NCI-H1105 (cell line): ENCODE measurements at places on chromosomes 2 and 18.
A peak's percentile ranks its signal among the peaks of the same experiment; 100 is the strongest.

GRCh38 chr2:16135196-16135912 is 195.0 kb downstream of the MYCN start:
- no peak for DNase-seq

DNA sequence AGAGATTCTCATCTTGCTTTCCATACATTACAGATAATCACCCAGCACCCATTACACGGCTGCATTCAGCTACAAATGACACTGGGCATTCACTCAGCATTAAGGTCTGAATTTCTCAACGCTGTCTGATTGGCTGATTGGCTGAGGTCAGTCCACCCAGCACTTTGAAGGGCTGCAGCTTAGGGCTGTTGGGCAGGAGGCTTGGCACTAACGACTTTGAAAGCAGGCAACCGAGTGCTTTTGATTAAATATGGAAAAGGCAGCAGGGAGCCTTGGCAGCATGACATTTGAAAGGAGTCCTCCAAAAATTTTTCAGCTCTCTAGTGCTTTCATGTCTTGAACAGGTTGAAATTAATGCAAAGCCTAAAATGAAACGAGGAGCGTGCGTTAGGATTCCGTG is 253.0 kb downstream of the DCDC2C start:
- DNase-seq = no peak

GRCh38 chr2:10196110-10196892 is 73.8 kb downstream of the RRM2 start:
- DNase-seq = no peak

DNA sequence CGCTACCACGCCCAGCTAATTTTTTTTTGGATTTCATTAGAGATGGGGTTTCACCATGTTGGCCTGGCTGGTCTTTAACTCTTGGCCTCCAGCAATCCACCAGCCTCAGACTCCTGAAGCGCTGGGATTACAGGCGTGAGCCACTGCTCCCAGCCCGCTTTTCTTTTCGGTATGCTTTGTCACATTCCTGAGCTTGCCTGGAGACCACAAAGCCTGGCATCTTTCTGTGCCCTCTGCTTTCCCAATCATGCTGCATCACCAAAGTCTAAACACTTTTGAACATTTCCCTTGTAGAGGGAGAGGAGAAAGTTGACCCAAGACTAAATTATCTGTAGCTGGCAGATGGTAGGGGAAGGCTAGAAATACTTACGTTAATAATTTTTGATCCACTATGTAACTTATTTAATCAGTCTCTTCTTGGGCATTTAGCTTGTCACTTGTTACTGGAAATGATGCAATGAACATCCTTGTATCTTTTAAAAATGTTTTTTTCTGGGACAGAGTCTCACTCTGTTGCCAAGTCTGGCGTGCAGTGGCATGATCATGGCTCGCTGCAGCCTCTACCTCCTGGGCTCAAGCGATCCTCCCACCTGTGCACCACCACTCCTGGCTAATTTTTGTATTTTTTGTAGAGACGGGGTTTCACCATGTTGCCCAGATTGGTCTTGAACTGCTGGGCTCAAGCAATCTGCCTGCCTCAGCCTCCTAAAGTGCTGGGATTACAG is 2.7 kb upstream of the NPC1 start:
- DNase-seq = no peak

DNA sequence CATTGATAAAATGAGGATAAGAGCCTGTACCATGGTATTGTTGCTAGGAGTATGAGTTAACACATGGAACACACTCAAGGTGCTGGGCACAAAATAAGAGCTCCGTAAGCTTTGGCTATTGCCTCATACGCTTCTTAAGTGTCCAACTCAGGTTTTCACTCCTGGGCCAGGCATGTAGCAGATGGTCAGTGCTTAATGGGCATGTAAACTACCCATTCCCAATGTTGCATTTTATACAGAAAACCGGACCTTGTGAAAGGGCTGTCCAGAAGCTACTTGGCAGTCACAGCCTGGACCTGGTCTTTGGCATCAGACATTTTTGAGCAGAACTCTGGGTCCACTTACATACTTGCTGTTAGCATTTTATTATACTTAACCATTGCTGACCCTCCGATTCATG is 26.9 kb downstream of the MGAT5 start:
- no peak for DNase-seq

DNA sequence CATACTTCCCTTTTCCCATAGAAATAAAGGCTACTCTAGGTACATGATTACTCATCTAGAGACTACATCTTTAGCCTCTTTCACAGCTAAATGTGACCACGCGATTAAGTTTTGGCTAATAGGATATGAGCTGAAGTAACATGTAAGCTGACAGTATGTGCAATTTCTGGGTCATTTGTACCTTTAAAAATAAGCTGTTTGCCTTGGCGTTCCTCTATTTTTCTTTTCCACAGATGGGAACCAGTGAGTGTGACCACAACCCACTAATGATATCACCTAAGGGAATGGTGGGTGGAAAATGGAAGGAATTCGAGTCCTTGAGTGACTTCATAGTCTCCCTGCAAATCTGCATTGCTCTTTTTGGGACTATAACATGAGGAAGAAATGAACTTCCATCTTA is 11.7 kb upstream of the NABP1 start:
- no peak for DNase-seq

GRCh38 chr2:29293830-29294438 is 178.7 kb downstream of the CLIP4 start:
- DNase-seq = no peak

DNA sequence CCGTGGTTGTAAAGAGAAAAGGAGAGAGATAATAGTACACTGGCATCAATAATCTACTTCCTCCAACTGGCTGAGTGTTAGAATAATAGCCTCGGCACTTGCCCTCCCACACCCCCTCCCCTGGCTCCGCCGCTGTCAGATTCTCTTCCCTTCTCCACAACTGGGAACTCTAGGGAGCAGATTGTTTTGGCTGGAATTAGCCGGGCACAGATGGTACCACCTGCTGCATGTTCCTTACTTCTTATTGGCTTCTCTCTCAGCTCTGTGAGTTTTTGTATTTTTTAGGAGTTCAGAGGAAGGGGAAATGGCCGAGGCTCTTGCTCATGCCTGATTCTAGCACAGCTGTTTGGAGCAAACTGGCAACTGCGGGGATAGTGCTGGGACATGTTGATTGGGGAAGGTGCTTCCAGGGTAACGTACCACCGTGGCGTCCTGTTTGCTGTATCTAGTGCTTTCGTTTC is 140.0 kb downstream of the ZEB2 start:
- DNase-seq = no peak

DNA sequence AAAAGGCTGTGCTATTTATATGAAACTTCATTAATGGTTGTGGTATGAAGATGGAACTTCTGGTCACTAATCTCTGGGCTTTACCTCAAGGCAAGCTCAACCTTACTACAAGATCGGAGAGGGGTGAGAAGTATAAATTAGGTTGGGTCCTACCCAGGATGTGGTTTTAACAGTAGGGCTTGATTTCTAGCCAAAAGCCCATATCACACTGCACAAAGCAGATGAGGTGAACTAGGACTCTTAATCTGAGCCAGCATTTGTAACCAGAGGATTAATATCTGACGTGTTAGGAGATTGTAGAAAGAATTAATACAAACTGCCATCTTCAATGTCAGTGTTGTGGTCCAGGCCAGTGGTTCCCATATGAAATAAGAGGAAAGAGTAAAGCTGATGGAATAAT is 86.4 kb upstream of the RGPD4 start:
- DNase-seq = no peak

DNA sequence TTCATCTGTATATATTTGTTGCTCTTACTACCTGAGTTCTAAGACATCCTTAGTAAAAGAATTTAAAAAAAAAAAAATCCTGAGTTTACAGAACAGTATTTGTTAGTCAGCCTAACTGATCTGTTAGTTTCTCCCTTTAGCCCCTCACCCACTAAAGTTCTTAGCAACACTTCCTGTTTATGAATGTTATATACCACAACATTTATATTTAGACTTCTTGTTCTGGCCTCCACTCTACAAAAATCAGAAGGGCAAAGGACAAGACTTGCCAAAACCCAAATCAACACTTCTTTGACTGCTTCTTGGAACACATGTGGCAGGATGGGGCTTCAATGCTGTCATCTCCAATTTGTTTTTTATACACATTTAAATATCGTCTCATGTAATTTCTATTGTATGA is 71.1 kb downstream of the MGAT5 start:
- no peak for DNase-seq

- DNase-seq = no peak
These were observed 974.3 kb upstream of the CELF4 start for GRCh38 chr18:38539856-38540255.

DNA sequence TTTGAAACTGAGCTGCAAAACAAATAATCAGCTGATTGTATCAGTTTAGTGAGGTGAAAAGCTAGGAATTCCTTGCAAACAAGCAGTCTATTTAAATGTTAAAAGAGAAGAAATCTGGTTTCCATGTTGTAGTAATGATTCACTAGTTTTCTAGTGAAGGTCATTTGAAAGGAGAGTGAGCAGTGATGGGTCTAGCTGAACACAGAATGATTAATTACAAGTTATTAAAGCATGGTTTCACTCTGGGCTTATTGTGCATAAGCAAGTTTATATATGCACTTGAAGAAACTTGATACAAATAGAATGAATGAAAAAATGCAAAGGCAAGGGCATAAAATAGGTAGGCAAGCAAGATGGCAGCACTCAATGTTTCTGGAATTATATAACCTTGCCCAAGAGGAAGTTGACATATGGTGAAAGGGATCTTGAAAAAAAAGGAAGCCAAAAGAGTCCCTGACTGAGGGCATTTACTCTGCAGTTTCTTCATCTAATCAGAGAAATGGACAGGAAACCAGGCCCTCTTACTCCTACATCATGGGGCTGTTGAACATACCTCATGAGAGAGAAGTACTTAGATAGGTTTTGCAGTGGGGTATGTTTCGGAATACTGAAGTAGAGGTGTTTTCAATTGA is 53.2 kb downstream of the PLCL1 start:
- DNase-seq = no peak

DNA sequence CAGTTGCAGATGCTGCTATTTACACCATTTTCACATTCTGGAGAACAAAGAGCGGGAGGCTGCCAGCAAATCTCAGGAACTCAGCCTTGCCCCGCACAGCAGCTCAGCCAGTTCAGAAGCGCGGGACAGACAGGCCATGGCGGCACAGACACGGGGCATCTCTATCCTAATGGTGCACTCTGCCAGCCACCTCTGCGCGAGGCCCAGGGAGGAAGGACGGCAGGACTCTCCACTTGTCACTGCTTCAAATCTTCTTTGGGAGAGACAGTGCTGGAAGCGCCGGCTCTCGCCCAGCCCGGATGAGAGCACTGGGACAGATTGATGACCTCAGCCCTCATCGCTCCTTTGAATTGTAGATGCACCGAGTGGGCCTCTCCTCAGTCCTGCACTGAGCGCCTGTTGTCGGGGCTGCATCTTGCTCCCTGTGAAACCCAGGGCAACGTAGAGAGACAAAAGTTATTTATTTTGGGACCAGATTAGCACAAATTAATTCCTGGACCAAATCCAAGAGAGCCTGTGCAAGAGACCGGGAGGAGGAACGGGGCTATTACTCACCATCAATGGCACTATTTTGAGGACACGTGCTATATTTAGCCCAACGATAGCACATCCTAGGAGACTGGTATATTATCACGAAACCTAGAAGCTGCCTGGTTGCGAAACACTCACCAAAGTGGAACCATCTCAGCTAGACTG is 211.4 kb upstream of the SMIM21 start:
- peak; percentile 47 for DNase-seq
